Stimulated activated CD4-positive, alpha-beta T cell treated with anti-CD3 and anti-CD28 coated beads, Interleukin-4, amount 100 ng/mL, for 4 hours (primary cell): ENCODE measurements at places on chromosomes 11 and 22.

DNA sequence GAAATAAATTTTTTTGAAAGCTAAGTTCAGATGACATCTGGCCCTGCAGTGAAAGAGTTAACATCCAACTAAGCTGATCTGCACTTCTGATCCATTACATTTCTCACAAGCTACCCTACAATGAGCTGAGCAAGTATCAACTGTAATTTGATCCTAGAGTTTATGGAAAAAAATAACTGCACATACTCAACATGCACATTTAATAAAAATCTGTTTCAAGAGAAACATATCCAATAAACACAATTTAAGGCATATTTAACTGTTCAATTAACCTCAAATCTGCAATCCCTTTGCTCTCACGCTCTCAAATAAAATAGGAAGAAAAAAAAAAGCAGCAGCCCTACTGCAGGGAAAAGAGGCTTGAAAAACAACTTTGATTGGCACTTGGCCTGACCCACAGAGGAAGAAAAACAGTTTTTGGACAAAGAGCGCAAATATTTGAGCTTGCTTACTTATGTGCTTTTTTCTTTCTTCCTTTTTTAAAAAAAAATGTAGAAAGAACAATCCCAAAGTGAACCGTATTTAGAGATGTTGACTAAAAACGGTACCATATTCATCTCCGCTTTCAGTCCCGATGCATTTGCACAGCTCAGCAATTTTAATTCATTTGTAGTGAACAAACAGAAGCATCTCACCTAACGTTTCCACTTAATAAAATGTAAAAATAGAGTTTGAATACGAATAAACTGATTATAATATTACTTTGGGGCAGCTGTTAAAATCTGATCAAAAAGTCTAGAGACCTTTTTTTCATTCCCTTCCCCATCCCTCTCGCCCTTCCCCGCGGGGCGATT is 1.6 kb downstream of the SESN3 start:
- DNase-seq = no peak

- no peak for DNase-seq
These were observed 381.4 kb upstream of the MPPED2 start for GRCh38 chr11:30967579-30967978.

DNA sequence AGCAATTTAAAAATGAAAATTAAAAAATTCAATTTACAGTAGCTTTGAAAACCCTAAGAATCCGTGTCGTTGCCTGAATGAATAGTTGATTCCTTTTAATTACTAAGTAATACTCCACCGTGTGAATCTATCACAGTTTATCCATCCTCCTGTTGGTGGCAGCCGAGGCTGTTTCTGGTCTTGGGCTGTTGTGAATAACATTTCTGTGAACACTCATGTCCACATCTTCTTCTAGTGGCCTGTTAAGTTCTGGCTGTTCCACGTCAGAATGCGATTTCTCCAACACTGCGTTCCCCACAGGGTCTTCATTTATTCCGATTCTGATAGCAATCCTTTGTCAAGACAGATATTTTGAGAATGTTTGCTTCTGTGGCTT is 223.0 kb downstream of the TBC1D22A start:
- no peak for DNase-seq

- DNase-seq = no peak
These were observed 12.1 kb downstream of the RNH1 start for GRCh38 chr11:494761-495536.

DNA sequence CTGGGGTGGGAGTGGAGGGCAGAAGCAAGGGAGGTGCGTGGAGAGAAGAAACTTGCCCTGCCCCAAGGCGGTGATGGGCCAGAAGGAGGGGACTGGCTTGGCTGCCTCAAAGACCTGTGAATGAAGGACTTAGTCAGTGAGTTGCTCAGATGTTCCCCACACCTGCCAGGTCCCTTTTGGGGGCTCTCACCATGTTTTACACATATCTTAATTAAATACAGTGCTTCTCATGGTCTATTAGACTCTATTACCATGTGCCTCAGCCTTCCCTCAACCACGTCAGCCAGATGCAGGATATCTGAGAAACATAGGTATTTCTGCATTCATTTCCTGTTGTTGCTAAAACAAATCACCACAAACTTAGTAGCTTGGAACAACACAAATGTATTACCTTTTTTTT is 429.5 kb downstream of the BUD13 start:
- no peak for DNase-seq
